ENCODE measurements at places on chromosomes 5 and 9.

GRCh38 chr5:126482591-126482990 is 59.4 kb downstream of the GRAMD2B start:
- DNase-seq = no peak

- peak; percentile 43 for DNase-seq
Observed at GRCh38 chr9:114898741-114899140, 31.6 kb downstream of the TNFSF8 start.

DNA sequence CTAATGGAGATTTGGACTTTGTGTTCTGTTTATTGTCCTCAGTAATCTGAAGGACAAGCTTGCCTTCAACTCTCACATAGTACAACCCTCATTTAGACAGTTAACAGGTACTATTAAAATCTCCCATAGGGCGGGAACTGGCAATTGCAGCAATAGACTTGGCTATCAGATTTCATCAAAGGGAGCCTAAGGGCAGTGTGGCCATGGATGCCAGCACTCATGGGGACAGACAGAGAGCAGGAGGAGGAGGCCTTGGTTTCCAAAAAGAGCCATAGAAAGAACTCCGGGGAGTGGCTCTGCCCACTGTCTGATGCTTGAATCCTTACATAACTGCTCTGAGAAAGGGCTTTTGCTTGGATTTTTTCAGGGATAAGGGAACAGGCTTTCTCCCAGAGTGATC is 6.8 kb downstream of the SLC36A1 start:
- DNase-seq = no peak

- no peak for DNase-seq
Observed at GRCh38 chr5:35001842-35002241, 45.9 kb downstream of the AGXT2 start.

DNA sequence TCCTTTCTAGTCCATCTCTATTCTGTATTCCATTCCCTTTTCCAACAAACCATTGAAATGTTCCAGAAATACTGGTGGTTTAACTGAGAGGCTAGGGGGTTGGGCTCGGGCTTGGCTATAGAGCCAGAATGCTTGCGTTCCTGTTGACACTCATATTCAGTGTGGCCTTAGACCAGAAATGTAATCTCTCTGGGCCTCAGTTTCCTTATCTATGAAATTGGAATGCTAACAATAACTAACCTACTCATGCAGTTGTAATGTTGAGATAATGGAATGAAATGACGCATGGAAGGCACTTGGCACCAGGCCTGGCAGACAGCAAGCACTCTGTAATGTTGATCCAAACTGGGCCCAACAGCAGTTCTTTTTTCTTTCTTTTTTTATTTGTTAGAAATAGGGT is 26.8 kb downstream of the JADE2 start:
- DNase-seq = no peak

DNA sequence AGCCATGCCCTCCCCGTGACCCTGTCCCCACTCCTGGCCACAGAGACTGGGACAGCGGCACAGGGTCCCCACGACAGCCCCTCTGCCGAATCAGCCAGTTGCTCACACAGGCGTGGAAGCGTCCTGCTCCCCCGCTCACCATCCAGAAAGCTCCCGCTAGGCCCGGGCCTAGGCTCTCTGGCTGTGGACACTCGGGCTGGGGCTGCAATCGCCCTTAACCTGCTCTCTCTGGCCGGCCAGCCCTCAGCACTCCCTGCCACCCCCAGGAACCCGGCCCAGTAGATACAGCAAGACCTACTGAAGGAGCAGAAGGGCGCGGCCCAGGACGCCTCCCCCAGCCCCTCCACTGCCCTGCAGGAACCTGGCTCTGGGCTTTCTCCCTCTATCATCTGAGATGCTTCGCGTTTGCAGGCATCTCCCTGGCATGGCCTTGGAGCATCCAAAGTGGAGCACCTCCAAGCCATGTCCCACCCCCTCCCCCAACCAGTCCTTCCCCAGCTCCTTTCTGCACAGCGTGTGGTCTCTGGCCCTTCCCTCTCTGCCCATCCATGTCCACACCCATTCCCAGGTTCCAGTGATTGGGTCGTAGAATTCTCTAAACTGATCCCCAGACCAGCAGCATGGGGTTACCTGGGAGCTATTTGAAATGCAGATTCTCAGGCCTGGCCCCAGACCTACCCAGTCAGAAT is 113.7 kb upstream of the LMX1B start:
- no peak for DNase-seq

DNA sequence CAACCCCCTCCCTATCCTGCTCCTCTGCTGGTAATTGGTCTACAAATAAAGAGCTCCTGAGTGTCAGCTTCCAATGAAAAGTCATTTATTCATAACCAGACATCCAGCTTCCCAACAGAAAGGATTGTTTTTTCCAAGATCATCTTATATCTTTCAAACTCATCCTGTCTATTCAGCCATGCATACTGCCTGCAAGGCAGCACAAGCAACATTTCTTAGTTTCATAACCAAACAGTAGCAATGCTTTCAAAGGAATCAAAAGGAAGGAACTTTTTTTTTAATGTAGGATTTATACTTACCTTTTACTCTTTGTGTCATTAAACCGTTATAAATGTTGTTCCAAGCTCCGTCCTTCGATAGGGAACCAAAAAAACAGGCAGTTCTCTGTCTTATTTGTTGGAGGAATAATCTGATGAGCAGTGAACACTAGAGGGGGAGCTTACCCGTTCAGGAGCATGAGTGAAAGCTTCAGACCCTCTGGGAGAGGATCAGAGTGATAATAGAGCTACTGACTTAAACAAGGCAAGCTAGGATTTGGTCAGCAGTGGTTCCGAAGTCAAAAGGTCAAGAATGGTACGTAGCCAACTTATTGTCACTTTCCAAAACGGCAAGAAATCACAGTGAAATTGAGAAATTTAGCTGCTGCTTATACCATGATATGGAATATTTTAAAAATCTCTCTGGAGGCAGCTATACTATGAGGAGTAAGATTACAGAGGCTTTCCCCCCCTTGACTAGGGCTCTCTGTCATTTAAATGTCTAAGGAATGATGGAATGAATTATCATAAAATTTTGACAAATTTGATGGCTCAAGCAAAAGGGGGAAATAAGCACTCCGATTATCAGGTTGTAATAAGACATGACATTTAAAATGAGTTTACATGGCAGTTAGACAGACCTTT is 892.9 kb downstream of the NR2F1-AS1 start:
- peak; percentile 29 for DNase-seq

- peak; percentile 75 for DNase-seq
Observed at GRCh38 chr9:34547960-34548611, 25.3 kb upstream of the ENHO start.

DNA sequence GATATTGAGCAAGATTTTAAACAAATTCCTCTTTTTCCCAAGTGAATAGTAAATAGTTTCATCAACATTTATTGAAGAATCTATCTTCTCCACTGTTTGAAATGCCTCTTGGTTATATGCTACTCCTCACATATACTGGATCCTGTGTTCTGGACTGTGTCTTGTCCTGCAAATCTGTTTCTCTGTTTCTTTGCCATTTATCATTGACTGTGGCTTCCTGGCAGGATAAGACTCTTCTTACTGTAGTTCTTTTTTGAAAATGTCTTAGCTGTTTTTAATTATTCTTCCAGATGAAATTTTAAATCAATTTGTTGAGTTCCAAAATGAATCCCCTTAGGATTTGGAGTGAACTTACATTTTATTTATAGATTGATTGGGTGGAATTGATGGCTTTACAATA is 27.8 kb downstream of the RALGPS1 start:
- DNase-seq = no peak

DNA sequence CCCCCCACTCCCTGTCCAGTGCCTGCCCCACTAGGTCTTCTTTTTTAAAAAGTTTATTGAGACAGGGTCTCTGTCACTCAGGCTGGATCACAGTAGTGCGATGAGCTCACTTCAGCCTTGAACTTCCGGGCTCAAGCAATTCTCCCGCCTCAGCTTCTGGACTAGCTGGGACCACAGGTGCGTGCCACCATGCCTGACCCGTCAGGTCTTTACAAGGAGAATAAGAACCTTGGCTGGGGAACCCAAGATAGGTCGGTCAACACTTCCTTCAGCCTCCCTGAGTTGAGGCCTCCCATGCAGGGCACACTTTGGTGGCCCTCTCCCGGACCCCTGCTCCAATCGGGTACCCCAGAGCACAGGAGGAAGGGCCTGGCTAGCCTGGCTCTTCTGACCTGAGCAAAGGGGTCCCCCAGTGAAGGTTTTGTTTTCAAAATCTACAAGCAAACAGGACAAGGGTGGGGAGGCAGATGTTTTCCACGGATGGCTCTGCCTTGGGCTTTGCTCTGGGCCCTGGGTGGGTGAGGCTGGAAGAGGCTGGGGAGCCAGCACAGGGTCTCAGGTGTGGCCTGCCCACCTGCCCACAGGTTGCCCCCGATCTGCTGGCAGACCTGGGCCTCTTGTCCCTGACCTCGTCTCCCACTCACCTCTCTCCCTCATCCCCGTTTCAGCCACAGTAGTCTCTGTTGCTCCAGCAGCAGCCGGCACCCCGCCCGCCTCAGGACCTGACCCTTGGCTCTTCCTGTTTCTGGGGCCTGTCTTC is 108.7 kb upstream of the PHYKPL start:
- DNase-seq = no peak

- DNase-seq = no peak
Observed at GRCh38 chr9:131240047-131240921, 36.0 kb downstream of the FAM78A start.

GRCh38 chr5:148805326-148806290 is 20.8 kb upstream of the ADRB2 start:
- DNase-seq = peak; percentile 43

DNA sequence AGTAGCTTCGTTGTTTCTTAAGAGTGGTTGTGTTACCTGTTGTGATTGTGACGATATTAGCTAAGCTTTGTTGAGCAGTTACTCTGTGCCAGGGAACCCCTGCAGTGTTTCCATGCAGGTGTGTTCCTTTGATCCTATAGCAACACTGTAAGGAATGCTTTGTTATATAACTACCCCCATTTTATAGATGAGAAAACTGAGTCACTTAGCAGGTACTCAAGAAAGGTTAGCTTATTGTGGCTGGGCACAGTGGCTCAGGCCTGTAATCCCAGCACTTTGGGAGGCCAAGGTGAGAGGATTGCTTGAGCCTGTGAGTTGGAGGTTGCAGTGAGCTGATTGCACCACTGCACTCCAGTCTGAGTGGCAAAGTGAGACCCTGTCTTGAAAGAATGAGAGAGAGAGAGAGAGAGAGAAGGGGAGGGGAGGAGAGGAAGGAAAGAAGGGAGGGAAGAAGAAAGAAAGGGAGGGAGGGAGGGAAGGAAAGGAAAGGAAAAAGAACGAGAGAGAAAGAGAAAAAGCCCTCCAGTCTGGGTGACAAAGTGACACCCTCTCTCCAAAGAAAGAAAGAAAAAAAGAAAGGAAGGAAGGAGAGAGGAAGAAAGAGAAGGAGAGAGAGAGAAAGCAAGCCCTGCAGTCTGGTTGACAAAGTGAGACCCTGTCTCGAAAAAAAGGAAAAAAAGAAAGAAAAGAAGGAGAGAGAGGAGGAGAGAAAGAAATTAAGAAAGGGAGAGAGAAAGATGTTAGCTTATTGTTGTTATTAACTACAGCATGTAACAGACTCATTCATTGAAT is 85.6 kb upstream of the RARS1 start:
- DNase-seq = no peak

GRCh38 chr5:151885138-151885908 is 39.3 kb downstream of the GLRA1 start:
- no peak for DNase-seq

GRCh38 chr5:93735378-93735777 is 6.0 kb downstream of the POU5F2 start:
- no peak for DNase-seq

GRCh38 chr9:134356496-134357470 is 30.5 kb downstream of the RXRA start:
- no peak for DNase-seq

DNA sequence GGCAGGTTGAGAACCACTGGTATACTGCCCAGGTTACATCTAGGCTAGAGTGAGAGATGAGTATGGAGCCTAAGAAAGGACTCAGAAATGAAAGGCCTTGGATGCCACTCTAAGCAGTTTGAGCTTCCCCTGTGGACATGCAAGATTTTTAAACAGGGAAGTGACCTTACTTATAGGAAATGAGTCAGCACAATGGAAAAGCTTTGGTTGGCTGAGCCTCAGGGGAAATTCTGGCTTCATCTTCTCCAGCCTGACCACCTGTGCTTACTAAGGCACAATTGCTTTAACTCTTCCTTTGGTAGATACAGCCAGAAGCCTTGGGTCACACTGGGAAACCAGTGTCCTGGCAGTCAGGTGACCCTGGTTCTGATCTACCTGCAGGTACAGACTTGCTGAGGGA is 380.2 kb upstream of the ZNF462 start:
- no peak for DNase-seq

- no peak for DNase-seq
Observed at GRCh38 chr5:72799721-72800120, 16.7 kb upstream of the TNPO1 start.

DNA sequence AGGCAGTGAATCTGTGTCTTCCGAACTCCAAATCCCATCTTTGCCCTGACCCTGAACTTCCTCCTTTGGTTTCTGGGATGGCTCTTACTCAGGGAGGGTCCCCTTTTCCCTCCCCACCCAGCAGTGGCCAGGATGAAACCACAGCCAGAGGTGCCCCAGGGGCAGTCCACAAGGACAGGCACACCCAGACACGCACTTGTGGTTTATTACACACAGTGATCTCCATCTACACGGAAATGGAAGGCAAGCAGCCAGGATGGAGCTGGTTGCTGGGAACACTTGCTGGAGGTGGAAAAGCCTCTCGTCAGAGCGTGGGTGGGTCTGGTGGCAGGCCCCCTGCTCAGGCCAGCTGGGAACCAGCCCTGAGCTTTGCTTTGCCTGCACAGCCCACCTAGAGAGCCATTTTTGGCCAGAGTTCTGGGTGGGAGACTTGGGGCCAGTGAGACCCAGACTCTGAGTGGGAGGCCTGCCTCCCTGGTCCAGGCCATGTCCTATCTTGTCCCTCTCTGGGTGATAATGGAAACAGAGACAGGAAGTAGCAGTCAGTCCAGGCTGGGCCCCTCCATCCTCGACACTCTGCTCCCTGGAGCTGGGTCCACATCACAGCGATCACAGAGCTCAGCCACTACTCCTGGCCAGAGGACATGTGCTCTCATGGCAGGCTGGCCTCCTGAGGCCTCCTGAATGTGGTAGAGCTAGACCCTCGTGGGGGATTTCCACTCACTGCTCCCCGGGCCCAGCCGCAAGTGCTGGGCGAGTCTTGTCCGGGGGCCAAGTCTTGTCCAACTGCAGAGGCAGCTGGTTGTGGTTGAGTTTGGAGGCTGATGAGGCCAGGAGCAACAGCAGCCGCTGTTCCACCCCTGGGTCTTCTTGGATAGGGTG is 5.1 kb upstream of the PHYKPL start:
- DNase-seq = no peak

- DNase-seq = no peak
Observed at GRCh38 chr9:133100506-133101355, 20.3 kb downstream of the RALGDS start.

- DNase-seq = no peak
Observed at GRCh38 chr5:28403846-28404245, 1365.5 kb upstream of the CDH9 start.
